Hypothalamus (tissue), 51 donors: ENCODE measurements at places on chromosomes 6 and 20.

- no peak for DNase-seq
Observed at GRCh38 chr6:92380803-92381601, 1038.4 kb downstream of the EPHA7 start.

GRCh38 chr20:825710-826421 lies 7.6 kb upstream of the FAM110A start:
- DNase-seq: no peak

- DNase-seq: peak; percentile 73
Observed at GRCh38 chr6:26031595-26032339, 55.5 kb upstream of the HFE start.

- no peak for DNase-seq
Observed at GRCh38 chr6:65071480-65071879, 635.5 kb downstream of the EYS start.

DNA sequence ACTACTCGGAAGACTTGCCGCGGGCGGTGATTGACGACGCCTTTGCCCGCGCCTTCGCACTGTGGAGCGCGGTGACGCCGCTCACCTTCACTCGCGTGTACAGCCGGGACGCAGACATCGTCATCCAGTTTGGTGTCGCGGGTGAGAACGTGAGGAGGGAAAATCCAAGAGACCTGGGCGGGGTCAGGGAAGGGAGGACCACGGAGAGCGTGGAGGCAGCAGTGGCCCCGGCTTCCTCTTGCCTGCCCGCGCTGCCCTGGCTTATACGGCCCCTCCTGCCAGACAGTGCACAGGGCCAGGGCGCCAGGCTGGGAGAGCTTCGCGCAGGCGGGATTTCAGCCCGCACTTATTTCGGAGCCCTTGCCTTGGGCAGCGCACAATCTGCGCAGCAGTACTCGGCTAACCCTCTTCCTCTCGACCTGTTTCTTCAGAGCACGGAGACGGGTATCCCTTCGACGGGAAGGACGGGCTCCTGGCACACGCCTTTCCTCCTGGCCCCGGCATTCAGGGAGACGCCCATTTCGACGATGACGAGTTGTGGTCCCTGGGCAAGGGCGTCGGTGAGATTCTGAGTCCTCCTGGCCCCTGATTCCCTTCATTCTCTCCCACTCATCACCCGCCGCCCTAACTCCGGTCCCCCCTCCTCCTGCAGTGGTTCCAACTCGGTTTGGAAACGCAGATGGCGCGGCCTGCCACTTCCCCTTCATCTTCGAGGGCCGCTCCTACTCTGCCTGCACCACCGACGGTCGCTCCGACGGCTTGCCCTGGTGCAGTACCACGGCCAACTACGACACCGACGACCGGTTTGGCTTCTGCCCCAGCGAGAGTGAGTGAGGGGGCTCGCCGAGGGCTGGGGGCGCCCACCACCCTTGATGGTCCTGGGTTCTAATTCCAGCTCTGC lies 2.0 kb downstream of the MMP9 start:
- DNase-seq: no peak

- no peak for DNase-seq
Observed at GRCh38 chr20:23350904-23351838, 580 bp downstream of the NXT1 start.

- DNase-seq: no peak
Observed at GRCh38 chr6:38346291-38347079, 293.2 kb downstream of the BTBD9 start.

DNA sequence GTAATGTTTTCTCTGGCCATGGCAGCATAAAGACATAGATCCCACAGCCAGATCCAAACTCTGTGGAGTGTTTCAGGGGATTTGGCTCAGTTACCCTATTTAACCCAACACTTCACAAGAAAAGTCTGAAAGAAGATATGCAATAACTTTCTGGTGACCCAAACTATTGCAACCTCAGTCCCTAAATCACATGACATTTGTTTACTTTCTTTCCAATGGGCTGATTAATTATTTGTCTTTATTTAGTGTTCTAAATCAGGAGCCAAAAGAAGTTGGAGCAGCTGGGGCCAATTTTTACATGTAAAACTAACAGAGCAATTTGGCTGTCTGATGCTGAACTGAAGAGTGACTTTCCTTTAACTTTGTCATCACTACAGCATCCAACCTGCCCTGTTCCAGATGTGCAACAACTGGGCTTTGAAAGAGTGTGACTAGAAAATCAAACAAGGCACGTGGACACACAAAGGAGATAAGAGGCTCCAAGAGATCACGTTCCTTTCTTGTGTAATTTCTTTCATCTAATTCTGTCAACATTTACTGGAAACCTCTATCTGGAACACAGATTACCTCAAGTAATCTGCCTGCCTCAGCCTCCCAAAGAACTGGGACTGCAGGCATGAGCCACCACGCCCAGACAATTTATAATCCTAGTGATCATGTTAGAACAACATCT lies 90.8 kb downstream of the TRMT11 start:
- DNase-seq: no peak

- no peak for DNase-seq
Observed at GRCh38 chr6:5556011-5556410, 294.7 kb downstream of the FARS2 start.

- DNase-seq: no peak
Observed at GRCh38 chr20:3723284-3723683, 9.2 kb upstream of the HSPA12B start.

DNA sequence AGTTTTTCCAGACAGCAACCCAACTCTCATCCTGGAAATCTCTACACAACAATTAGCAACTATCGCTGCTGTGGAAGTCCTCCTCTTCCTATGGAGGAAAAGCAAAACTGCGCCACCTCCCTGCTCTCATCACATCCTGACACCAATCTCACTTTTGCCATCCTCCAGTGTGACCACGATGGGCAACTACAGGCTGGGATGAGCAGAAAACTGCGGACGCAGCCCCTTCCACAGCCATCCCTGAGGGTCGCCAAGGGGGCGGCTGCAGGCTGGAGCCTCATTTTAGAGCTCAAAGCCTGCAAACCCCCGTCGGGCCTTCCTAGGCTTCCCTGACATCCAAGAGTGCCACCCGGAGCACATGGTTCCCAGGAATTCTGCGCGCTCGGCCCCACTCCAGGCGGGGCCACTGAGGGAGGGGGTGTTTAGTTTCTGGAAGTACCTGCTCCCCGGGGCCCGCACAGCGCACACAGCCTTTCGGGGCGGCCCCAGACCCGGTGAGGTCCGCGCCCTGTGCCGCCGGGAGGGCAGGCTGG lies 1.2 kb downstream of the TCFL5 start:
- peak; percentile 43 for DNase-seq
